ENCODE measurements at places on chromosomes 1 and 21.

DNA sequence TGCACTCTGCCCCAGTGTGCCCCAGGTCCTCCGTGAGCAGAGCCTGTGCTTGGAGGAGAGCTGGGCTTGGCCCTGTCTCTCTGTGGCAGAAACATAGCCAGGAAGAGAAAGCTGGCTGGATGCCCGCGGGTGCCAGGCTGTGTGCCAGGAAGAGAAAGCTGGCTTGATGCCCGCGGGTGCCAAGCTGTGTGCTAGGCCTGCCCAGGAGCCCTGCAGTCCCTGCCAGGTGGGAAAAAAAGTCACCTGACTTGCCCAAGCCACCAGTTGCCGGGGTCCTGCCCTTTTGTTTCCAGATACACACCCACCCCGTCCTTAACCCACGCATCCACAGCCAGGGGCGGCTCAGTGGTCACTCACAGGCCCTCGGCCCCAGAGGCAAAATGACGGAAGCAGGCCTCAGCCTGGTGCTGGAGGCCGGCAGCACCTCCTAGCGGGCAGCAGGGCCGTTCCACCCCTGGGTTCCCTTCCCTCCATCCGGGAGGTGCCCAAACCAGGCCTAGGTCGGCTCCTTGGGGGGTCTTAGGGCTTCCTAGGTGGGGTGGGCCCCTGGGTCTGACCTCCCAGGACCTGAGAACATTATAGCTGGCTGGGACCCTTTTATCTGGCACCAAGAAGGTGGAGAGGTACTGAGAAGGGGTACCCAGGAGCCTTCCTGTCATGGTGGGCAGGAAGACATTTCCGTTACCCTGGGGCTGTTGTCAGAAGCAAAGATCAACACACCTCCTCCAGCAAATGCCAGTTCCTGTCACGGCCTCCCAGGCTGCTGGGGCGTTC is 9.1 kb downstream of the ITGB2 start:
- no peak for DNase-seq

- DNase-seq, result no peak
Observed at GRCh38 chr1:240801442-240801841, 189.5 kb upstream of the GREM2 start.

DNA sequence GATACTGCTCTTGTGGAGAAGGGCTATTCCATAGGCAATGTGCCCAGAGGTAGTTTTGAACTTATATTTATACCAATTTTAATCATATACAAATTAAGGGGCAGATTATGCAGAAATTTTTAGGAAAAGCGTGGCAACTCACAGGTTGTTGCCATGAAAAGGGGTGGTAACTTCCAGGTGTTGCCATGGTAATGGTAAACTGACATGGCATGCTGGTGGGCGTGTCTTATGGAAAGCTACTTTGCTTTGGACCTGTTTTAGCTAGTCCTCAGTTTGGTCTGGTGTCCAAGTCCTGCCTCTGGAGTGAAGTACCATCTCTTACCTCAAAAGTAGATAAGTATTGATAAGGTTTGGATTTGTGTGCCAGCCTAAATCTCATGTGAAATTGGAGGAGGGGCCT is 7.9 kb upstream of the IL23R start:
- DNase-seq, result no peak

GRCh38 chr1:156925154-156926010 is 5.0 kb downstream of the LRRC71 start:
- no peak for DNase-seq

GRCh38 chr21:32770871-32771523 is 558 bp downstream of the PAXBP1 start:
- DNase-seq, result peak; percentile 53

DNA sequence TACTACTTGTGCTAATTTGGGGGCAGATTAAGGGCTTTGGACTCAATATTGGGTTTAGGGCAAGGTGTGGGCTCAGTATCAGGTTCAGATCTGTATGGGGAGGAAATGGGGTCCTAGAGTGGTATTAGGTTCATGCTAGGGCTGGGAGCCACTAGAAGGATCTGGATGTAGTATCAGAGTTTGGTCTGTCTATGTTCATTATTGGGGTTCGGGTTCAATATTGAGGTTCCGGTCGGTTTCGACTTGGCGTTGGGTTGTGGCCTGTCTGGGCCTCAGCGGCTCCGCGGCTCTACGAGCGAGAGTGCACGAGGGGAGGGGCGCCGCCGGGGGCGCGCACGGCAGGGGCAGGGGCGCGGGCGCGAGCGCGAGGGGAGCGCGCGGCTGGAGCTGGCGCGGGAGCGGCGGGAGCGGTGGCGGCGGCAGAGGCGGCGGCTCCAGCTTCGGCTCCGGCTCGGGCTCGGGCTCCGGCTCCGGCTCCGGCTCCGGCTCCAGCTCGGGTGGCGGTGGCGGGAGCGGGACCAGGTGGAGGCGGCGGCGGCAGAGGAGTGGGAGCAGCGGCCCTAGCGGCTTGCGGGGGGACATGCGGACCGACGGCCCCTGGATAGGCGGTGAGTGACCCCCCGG is at the start of gene PTPRF:
TSS of gene PTPRF (plus strand) at position 401 of the 624 bp plus-strand sequence. CDS start 14,193 bp downstream, outside the sequence.
- peak; percentile 67 for DNase-seq

GRCh38 chr21:38869946-38870345 is 64.2 kb downstream of the ETS2 start:
- DNase-seq, result no peak

GRCh38 chr1:23997812-23998211 is 17.7 kb upstream of the SRSF10 start:
- no peak for DNase-seq

- DNase-seq, result no peak
Observed at GRCh38 chr1:44390277-44390676, 14.8 kb upstream of the RNF220 start.

GRCh38 chr1:47441450-47442106 is 3.7 kb downstream of the FOXD2 start:
- DNase-seq, result no peak

GRCh38 chr1:156480411-156481192 is 20.0 kb downstream of the MEF2D start:
- DNase-seq, result peak; percentile 65

GRCh38 chr1:203140743-203141520 is 13.4 kb downstream of the ADORA1 start:
- no peak for DNase-seq

DNA sequence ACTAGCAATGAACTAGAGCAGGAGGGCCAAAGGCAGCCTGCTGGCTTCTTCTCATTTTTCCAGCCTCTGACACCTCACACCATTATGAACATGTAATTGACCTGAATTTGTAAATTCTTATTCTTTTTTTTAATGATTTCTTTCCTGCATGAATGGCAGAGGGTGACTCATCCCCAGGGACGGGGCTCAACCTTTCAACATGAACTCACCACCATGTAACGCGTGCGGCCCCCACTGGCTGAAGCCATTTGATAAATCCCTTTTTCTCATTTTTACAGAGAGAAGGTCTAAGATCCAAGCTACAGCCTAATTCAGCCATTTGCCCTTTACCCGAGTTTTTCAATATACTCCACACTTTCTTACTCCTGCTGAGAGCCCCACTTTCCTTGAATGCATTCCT is 9.3 kb upstream of the ETS2 start:
- peak; percentile 21 for DNase-seq

DNA sequence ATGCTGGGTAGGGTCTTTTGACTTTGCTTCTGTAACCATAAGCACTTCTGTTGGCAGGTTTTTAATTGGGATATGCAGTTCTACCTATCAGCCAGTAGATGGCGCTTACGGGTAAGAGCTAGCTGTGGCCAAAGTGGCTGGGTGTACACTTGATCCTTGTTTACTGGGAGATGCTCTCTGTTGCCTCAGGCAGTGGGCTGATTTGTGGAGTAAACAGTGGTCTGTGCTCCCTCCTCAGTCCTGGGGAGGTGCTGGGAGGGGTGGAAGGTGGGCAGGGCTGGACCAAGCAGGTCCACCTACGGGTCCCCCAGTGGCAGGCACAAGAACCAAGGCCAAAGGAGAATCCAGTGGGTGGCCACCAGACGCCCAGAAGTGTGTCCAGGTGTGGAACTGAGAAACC is 43.4 kb downstream of the RALGPS2 start:
- DNase-seq, result no peak

DNA sequence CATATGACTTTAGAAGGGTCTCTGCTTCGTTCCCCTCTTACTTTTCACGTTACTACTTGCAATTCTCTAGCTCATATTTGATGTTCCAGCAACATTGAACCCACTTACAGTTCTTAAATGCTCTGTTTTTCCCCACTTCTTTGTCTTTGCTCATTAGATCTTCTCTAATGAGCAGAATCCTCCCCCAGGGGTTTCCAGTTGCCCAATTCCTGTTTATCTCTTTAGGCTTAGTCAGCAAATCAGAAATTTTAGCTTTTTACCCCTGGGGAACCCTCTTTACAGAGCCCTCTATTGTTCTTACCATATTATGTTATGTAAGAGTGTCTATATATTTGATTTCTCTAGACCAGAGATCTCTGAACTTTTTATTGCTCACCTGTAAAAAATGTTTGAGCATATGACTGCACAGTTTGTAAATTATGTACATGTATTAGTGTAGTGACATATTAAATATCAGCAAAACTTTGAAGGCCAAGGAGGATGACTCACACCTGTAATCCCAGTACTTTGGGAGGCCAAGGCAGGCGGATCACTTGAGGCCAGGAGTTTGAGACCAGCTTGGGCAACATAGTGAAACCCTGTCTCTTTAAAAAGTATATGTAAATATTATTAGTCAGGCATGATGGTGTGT is 71.4 kb downstream of the FNBP1L start:
- no peak for DNase-seq

- no peak for DNase-seq
Observed at GRCh38 chr1:63593886-63594605, 835 bp downstream of the PGM1 start.

GRCh38 chr1:3774276-3774945 is 1.9 kb downstream of the SMIM1 start:
- peak; percentile 52 for DNase-seq

- DNase-seq, result no peak
Observed at GRCh38 chr1:170273291-170274130, 127.8 kb downstream of the NTMT2 start.
